ENCODE measurements at places on chromosomes 3 and 15.
A peak's percentile ranks its signal among the peaks of the same experiment; 100 is the strongest.

DNA sequence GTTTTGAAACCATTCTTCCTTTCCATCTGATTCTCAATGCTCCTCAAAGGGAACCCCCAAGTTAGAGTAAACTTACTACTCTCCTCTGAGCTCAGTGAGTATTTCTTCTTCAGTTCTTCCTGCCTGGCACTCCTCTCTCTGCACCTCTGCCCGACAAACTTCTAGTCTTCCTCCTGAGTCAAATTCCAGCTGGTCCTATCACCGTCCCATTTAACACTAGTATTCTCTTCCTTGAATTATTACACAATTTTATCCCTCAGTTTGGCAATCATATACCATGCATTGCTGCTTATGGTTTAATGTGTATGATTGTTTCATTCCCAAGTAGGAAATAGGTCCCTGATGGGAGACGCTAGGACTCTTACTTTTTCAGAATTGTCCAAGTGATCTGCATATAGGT, 279.7 kb downstream of the MECOM start:
- no peak for DNase-seq

DNA sequence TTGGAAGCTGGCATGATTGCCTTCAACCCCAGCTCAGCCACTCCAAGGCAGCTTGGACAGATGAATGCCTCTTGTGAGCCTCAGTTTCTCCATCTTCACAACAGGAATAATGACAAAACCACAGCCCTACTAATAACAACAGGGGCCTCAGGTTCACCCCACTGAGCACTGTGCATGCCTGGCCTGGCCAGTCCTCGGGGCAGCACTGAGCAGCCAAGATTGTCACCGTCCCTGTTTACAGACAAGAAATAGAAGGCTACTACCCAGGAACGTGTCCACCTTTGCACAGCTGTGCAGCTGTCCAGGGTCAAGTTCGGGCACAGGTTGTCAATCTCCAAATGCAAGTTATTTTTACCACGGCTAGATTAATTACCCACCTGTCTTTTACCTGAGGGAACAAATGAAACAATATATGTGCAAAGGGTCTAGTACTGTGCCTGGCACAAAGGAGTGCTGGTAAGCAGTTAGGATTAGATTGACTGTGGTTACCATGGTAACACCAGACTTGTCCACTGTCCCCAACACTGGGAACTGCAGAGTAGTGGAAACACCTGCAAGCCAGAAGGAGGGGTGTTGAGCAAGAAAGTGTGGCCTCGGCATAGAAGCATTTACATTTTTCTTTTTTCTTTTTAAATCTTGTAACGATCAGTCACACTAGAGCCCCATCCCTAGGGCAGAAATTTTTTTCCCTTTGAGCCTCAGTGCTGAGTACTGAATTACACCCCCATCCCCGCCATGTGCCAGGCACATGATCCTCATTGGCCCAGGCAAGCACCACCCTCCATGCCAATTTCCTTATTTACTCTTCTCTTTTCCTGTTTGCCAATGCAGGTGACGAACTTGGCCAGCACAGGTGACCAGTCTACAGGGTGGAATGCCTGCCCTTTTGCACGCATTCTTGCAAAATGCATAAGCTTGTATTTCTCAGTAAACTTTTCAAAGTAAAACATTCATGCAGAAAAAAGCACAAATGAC, 66.3 kb upstream of the SLC6A6 start:
- no peak for DNase-seq

- DNase-seq = no peak
Measured at GRCh38 chr3:32990116-32990515, 38.7 kb downstream of the CCR4 start.

- peak; percentile 90 for DNase-seq
Measured at GRCh38 chr3:65485826-65486469, 552.8 kb downstream of the MAGI1 start.

DNA sequence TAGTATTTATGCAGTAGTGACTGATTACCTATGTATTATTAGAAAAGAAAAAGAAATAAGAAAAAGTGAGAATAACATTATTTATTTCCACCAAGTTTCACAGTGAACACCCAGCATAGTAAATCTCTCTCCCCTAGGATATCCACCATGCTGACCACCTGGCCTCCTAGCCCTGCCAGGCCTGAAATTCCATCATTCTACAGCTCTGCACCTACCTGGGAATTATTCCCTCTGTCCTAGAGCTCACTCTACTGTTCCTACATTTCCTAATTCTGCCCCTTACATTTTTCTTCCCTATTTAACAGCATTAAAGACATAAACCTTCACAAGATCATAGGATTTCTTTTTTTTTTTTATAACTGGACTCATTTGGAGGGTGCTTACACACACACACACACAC, 525.3 kb upstream of the PPP2R3A start:
- DNase-seq = no peak

DNA sequence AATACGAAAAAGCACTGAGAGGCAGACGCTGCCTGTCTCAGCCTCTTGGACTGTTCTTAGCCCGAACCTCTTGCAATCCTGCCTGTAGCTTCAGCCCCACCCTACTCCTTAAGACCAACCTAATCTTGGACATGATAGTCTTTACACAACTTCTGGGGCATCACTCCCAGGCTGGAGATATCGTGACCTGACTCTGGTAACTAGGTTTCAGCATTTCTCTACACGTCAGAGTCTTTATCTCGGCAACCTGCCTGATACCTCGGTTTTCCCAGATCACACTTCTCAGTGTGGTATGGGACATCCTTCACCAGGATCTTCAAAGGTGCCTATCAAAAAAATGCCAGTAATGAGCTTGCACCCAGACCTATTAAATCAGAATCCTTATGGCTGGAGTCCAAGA, 590.2 kb upstream of the KCNMB2 start:
- no peak for DNase-seq

- DNase-seq = no peak
Measured at GRCh38 chr15:71301958-71302621, 186.8 kb downstream of the THSD4 start.

DNA sequence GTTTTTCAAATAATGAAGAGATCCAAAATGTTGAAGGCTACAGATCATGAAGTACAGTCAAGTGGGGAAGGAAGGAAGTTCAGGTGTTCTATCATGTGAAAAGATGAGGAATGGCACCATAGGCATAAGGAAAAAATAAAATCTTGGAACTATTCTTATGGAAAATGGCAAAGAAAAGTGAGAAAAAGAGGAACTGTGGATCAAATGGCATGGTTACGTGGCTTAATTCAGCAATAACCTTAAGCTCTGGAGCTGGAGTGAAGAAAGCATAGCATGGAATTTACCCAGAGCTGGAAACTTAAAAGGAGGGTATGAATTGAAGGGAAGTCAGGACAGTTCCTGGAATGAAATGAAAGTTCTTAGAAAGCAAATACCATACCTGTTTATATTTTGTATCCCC, 14.4 kb downstream of the ETFA start:
- no peak for DNase-seq

DNA sequence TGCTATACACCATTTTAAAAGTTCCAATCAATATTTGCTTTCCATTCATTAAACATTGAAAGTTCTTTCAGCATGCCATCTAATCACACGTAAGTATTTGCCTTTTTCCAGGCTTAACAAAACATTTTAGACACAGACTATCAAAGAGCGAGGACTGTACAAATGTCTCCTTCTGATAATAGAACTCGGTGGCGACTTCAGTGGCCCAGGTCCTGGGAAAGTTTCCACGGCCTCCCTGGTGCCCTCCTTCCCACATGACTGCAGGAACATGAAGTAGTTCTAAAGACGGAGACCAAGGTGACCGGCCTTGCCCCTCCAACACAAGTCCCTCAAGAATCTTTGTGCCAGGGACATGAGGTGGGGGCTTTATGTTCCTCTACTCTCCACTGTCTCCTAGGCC, 174.6 kb upstream of the KBTBD8 start:
- no peak for DNase-seq

DNA sequence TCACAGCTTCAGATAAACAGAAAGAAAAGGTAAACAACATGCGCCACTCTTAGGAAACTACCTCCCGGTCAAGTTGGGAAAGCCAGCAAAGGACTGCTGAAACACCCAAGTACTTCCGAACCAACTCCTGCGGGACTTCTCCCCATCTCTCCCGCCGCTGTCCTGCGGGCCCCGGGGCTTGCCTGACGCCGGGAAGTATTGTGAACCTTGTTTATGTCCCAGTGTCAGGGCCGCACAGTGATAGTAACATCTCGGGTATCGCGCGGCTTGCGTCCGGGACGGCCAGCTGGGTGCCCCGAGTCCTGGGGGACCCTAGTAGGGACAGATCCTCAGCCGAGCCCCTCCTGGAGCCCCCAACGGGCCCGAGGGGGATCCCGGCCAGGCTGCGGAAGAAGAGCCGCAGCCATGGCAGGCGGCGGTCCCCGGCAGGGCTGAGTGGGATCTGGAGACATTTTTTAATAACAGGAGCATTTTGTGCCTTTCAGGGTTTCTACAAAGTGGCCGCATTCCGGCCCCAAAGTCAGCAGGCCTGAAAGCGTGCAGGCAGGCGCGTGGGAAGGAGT, 756 bp downstream of the CLPX start:
- DNase-seq = peak; percentile 46

- no peak for DNase-seq
Measured at GRCh38 chr3:163474766-163475165, 1603.5 kb downstream of the SI start.

DNA sequence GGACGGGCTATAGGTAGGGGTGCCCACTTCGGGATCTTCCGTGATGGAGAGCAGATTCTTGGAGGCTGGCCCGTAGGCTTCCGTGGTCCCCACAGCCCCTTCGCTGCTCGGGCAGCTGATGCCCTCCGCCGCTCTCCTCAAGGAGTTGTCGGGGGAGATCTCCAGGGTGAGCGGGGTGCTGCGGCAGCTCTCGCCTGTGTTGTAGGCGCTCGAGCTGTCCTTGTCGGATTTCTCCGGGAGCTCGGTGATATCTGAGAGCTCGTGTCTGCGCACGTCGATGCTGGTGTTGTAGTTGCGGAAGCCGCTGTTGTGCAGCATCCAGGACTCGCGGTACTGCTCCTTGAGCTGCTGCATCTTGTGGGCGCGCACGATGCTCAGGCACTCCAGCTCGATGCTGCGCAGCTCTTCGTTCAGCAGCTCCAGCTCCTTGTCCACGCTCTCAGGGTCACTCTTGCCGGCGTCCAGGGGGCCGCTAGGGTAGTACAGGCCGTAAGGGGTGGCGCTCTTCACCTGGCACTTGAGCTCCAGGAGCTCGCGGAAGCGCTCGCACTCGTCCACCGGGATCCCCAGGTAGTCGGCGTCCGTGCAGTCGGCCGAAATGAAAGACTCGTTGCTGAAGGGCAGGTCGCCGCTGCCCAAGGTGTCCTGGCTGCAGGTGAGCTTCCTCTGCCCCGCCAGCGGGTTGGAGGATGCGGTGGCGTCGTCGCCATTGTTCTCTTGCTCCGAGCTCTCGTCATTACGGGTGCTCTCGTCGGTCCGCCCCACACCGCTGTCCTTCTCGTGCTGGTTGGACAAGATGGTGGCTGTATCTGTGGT, 240.4 kb downstream of the PDZRN3 start:
- DNase-seq = no peak

DNA sequence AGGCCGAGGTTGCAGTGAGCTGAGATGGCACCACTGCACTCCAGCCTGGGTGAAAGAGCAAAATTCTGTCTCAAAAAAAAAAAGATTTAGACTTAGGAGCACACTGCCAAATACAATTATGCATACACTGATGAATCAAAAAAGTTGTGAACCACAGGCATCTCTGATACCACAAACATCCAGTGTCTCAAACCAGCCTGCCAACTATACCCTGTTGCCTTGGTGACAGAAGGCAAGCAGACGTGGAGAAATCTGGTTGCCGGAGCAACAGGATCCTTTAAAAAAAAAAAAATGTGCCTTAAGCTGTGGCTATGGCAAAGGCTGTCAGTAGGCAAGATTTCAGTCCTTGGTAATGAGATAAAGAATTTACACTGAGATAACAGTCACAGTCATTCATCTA, 202.3 kb downstream of the NEK10 start:
- DNase-seq = peak; percentile 5

DNA sequence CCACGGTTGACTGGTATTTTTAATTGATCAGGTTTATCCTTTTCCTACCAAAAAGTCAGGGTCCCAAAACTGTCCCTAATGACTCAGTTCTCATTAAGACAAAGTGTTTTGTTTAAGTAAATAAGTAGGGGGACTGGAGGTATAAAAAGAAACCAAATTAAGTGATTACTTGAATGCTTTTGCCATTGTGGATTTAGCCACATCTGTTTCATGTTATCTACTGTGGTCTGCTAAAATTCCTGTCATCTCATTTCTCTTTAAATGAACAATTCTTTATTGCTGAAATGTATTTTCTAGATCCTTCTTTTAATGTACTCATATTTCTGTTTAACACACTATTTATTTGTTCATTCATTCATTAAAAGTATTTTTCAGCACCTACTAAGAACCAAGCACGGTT, 625.9 kb upstream of the ADAMTS9 start:
- DNase-seq = no peak

DNA sequence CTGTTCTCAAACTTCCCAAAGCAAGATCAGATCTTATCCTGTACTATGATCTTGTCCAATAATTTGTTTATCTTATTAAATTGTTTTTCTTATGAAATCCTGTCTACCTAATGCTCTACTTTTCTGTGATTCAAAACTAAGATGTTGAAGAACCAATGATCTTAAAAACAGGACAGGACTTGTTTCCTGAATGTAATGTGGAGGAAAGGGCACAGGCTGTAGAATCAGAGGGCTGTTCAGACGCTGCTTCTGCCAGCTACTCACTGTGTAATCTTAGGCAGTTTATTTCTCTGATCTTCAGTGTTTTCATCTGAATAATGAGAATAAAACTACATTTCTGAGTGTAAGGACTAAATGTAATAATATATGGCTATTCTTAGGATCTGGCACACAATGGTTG, 20.1 kb upstream of the DMXL2 start:
- no peak for DNase-seq

- no peak for DNase-seq
Measured at GRCh38 chr15:58544756-58545155, 113.0 kb downstream of the LIPC start.

- DNase-seq = no peak
Measured at GRCh38 chr3:134627831-134628230, 23.0 kb downstream of the KY start.

GRCh38 chr3:143897576-143898295, 49.5 kb upstream of the SLC9A9 start:
- DNase-seq = peak; percentile 71

GRCh38 chr15:78739206-78739605, 72.1 kb downstream of the ADAMTS7 start:
- no peak for DNase-seq

GRCh38 chr3:79937567-79937966, 169.8 kb upstream of the ROBO1 start:
- no peak for DNase-seq

Measured in pons (tissue), 1 donor.